ENCODE measurements at places on chromosomes 2 and 18. TPM values are rescaled to one million over a fixed set of nuclear protein-coding genes. Genes with fewer than 3 reads are reported as not detected.

- peak; percentile 83 for DNase-seq
These were observed at the start of gene SMYD5 for GRCh38 chr2:73214120-73215035. Gene SMYD5, plus strand, starts transcription at chr2:73214245. Its CDS starts 22 bp downstream, at chr2:73214267.

GRCh38 chr2:186617771-186618170, 27.9 kb downstream of the ITGAV start:
- no peak for DNase-seq

DNA sequence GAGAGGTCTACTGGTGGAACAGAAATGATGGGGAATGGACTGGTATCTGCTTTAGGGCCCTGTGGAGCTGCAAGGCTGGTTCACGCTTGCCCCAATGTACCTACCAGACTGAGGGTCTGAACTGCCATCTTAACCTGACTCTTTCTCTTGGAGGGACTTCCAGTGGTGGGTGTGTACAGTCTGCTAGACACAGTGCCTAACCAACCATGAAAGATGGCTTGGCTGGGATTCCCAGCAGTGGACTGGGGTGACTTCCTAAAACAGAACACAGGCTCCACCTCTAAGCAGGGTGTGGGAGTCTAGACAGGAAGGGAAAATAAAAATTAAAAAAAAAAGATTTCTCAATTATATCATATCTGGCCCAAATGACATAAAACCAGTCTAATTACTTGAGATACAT, 25.5 kb upstream of the MYO3B start:
- DNase-seq, result no peak

DNA sequence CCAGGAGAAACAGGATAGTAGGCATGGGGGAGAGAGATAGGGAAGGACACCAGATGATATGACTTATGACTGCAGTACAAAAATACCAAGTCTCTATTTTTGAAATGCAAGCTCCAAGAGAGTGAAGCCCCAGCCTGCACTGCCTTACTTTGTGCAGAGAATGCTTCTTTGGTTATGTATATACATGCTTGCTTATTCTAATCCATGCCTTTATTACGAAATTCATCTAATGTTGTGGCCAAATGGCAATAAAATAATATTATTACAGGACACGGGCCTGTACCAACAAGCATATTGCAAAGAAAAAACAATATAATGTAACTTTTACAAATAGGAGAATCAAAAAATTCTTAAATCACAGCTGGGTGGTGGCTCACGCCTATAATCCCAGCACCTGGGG, 110.8 kb downstream of the BCL11A start:
- DNase-seq, result no peak

DNA sequence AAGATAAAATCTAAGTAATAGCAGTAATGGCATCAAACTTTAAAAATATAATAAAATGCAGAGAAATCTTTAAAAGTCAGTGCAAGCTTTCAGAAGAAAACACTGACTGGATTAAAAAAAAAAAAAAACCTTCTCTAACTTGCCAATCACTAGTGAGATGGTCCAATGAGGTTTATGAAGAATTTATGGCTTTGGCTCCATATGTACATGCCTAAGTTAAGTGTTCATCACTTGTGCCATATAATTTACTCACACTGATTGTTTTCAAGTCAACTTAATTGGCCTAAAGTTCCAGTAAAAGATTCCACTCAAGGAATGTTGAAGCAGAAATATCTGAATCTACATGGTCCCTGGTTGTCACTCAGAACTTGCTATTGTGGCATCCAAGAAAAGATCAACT, 40.7 kb upstream of the RAB27B start:
- DNase-seq, result no peak

- no peak for DNase-seq
These were observed 95.5 kb downstream of the PTGR3 start for GRCh38 chr18:75113455-75113854.

GRCh38 chr18:49064889-49065288, 114.1 kb upstream of the SMAD7 start:
- no peak for DNase-seq

DNA sequence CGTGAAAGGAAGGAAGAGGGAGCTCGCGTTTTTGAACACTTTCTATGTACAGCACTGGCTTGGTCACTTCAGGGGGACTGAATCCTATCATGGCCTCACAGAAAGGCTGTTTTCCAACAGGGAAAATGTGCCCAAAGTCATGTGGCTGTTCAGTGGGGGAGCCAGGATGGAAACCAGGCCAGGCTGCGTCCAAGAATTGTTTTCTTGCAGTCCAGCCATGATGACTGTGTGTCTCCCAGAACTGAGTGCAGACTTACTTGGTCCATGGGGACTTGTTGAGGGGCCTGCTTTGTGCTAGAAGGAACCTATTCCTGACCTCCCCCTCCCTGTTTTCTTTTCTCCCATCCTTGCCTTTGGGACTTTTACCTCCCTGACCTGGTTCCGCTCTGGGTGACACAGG, 46.9 kb downstream of the EMILIN2 start:
- DNase-seq, result no peak

Gene CNTNAP5
- not detected for total RNA-seq

Gene GAD1
- 0.83 TPM for total RNA-seq

Gene MC5R
- total RNA-seq, result not detected

Gene RIT2
- not detected for total RNA-seq

Measured in uterus (tissue), 4 donors.